Activated naive CD4-positive, alpha-beta T cell treated with anti-CD3 and anti-CD28 coated beads, Interleukin-2, amount 10 ng/mL, durations not matched to agents 7 days and 5 days (primary cell): ENCODE measurements at places on chromosomes 4 and X.

GRCh38 chr4:10461850-10462400, 4.7 kb upstream of the ZNF518B start:
- peaks cover 28% of the 10 kb centered on the region for H3K4me1 ChIP-seq
- H3K36me3 ChIP-seq: peaks cover 4% of the 10 kb centered on the region
- no peak for DNase-seq
- peak overlapping the region; percentile 65 for H3K4me3 ChIP-seq

DNA sequence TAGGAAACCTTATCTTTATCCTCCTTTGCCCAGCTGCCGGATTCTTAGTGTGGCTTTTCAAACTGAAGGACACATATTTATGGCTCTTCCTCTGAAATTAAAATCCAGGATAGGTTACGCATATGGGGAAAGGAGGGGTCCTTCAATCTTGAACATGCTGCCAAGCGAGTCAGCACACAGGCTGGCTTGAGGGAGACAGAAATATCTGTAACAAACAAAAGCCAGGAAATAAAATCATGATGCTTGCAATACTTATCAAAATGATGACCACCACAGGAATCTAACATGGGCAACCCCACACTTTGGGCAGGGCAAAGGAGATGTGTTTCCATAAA, 196.4 kb upstream of the LDB2 start:
- H3K36me3 ChIP-seq: no peaks in the 10 kb centered on the region
- no peak for DNase-seq
- H3K4me3 ChIP-seq: no peak overlapping the region
- no peak overlapping the region for H3K27ac ChIP-seq

GRCh38 chr4:125155251-125155650, 159.5 kb upstream of the FAT4 start:
- no peaks in the 10 kb centered on the region for H3K36me3 ChIP-seq
- H3K4me1 ChIP-seq: no peaks in the 10 kb centered on the region
- DNase-seq: no peak
- no peaks in the 10 kb centered on the region for H3K27me3 ChIP-seq

DNA sequence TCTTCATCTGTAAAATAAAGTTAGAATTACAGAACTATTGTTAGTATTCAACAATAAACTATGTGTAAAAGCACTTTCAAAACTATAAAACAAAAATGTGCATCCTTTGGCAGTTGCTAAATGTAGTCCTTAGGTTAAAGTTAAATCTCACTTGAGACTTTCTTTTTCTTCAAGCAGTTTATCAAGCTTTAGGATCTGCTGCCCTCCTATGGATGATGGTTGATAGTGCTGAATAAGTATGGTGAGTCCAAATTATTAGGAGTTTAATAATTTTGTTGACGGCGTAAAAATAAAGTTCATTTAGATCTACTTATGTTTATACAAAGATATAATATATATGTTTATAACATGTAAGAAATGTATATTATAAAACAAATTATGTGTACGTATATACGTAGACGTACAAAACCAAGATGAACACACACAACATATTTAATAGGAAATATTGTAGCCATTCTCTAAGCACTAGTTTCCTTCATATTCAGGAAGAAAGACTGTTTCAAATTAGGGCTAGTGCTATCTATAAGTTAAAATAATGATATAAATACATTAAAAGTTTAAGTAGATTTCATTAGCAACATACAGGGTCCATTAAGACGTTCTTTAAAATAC, 22.3 kb downstream of the UGT2A2 start:
- H3K27me3 ChIP-seq: no peaks in the 10 kb centered on the region
- no peaks in the 10 kb centered on the region for H3K36me3 ChIP-seq
- no peak overlapping the region for H3K27ac ChIP-seq
- H3K4me3 ChIP-seq: no peak overlapping the region
- no peak for DNase-seq

- H3K27me3 ChIP-seq: no peaks in the 10 kb centered on the region
- no peak overlapping the region for H3K4me3 ChIP-seq
- no peak for DNase-seq
- H3K36me3 ChIP-seq: peaks cover 16% of the 10 kb centered on the region
- peaks cover 6% of the 10 kb centered on the region for H3K4me1 ChIP-seq
Observed at GRCh38 chr4:107691378-107691777, 28.7 kb downstream of the PAPSS1 start.

DNA sequence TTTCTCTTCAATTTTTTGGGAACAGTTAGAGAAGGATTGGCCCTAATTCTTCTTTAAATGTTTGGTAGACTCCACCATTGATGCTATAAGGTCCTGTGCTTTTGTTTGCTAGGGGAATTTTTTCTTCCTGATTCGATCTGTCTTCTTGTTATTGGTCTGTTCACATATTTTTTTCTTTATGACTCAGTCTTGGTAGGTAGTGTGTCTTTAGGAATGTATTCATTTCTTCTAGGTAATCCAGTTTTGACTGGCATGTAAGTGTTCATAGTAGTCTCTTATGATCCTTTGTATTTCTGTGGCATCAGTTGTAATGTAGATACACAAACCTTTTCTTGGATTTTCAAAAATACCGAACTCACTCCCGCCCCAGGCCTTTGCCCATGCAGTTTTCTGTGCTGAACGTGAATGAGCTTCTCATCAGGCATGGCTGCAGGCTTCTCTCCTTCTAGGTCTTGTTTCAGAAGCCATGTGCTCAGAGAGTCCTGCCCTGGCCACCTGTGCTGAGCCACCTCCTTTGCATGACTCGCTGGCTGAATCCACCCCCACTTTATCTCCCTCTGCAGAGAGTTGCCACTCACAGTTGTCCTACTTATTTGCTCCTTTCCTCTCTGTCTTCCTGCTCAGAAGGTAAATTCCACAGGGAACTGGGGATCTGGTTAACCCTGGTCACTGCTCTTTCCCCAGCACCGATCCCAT, 67.0 kb downstream of the STK32B start:
- H3K4me3 ChIP-seq: no peak overlapping the region
- DNase-seq: no peak
- no peaks in the 10 kb centered on the region for H3K27me3 ChIP-seq
- no peaks in the 10 kb centered on the region for H3K4me1 ChIP-seq
- H3K27ac ChIP-seq: no peak overlapping the region
- H3K36me3 ChIP-seq: no peaks in the 10 kb centered on the region

DNA sequence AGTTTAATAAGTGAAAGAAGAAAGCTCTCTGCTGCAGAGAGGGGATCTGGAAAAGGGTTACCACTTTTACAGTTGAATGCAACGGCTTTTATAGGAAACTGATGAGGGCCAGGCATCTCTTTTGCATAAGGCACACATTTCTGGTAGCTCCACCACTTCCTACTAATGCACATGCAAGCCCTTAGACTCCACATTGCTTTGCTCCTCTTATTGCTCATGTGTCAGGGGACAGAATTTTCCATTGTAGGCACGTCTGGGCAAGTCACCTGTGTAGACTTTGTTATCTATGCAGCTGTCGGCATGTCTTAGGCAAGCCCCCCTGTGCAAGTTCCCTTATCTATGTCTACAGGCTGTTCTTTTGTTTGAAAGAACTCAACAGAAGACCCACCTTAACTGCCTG, 294.6 kb upstream of the STS start:
- no peaks in the 10 kb centered on the region for H3K4me1 ChIP-seq
- DNase-seq: no peak
- no peaks in the 10 kb centered on the region for H3K36me3 ChIP-seq
- no peaks in the 10 kb centered on the region for H3K27me3 ChIP-seq

DNA sequence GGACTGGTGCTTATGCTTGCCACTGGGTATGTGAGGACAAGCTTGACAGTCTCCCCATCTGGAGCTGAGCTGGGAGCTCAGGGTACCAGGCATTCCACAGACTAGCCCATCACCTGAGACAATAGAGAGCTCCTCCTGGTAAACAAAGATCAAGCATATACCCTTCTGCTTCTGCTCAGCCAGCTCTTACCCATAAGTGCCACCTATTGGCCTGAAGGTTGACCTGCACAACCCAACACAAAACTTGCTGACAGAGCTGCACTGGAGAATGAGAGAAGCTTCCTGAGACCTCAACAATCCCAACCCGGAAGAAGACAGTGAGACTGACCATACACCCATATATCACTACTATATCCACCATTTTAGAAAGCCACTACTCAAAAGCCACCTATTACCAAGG, 1049.2 kb upstream of the INTU start:
- H3K27ac ChIP-seq: no peak overlapping the region
- no peaks in the 10 kb centered on the region for H3K27me3 ChIP-seq
- no peak overlapping the region for H3K4me3 ChIP-seq
- no peaks in the 10 kb centered on the region for H3K4me1 ChIP-seq

DNA sequence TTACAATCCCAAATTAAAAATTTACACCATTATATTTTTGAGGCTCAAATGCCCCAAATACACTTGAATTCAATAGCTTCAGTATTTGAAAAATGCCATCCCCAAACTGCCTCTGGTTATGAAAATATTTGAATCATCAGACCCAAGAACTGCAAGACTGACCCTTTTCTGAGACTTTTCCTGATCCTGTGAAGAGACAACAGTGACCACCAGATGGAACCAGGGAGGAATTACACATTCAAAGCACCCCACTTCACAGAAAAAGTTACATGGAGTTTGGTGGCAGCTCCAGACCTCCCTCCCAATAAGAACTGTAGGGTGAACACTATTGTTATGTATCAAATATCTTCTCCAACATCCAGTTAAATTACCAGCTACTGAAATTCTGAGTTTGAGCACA, 44.0 kb upstream of the SCD5 start:
- H3K27ac ChIP-seq: no peak overlapping the region
- DNase-seq: no peak
- no peaks in the 10 kb centered on the region for H3K27me3 ChIP-seq
- no peaks in the 10 kb centered on the region for H3K4me1 ChIP-seq

DNA sequence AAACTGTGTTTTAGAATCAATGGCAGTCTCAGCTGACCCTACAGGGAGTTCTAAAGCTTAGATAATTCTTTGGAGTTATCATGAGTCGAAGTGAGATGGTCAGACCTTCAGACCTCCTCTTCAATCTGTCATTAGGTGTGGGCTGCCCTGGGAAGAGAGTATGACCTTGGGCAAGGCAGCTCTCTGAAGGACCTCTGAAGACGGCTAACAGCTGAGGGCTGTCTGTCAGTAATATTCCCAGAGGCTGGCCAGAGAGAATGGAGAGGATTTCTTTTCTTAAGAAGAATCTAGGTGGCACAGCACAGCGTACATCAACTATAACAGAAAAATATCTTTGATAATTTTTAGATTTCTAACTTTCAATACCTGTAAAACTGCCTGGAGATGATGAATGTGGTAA, 379.4 kb downstream of the ZNF674 start:
- no peaks in the 10 kb centered on the region for H3K4me1 ChIP-seq
- H3K36me3 ChIP-seq: no peaks in the 10 kb centered on the region
- DNase-seq: no peak
- H3K4me3 ChIP-seq: no peak overlapping the region

- DNase-seq: no peak
- no peaks in the 10 kb centered on the region for H3K27me3 ChIP-seq
- H3K36me3 ChIP-seq: no peaks in the 10 kb centered on the region
- no peaks in the 10 kb centered on the region for H3K4me1 ChIP-seq
Observed at GRCh38 chrX:121570072-121570841, 522.8 kb downstream of the GLUD2 start.

DNA sequence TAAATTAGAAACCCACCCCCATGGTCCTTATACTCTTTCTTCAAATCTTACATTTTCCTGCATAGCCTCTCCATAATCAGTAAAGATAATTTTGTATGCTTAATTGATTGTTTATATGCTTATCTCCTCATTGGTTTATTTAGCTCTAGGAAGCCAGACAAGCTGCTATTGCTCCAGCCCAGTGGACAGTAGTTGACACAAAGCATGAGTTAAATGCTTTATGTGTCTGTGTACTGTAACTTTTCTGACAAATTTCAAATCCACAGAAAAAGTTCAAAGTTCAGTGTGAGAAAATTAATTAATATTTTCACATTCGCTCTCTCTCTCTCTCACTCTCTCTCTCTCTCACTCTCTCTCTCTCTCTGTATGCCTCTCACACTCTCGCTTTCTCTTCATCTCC, 181.7 kb downstream of the GABRB1 start:
- no peak overlapping the region for H3K27ac ChIP-seq
- H3K27me3 ChIP-seq: no peaks in the 10 kb centered on the region
- no peak overlapping the region for H3K4me3 ChIP-seq
- no peak for DNase-seq
- no peaks in the 10 kb centered on the region for H3K36me3 ChIP-seq

- peaks cover 31% of the 10 kb centered on the region for H3K36me3 ChIP-seq
- H3K4me3 ChIP-seq: no peak overlapping the region
- DNase-seq: no peak
- no peak overlapping the region for H3K27ac ChIP-seq
- H3K27me3 ChIP-seq: no peaks in the 10 kb centered on the region
- H3K4me1 ChIP-seq: peaks cover 33% of the 10 kb centered on the region
Observed at GRCh38 chrX:135346975-135347374, 37.7 kb downstream of the ETDC start.

DNA sequence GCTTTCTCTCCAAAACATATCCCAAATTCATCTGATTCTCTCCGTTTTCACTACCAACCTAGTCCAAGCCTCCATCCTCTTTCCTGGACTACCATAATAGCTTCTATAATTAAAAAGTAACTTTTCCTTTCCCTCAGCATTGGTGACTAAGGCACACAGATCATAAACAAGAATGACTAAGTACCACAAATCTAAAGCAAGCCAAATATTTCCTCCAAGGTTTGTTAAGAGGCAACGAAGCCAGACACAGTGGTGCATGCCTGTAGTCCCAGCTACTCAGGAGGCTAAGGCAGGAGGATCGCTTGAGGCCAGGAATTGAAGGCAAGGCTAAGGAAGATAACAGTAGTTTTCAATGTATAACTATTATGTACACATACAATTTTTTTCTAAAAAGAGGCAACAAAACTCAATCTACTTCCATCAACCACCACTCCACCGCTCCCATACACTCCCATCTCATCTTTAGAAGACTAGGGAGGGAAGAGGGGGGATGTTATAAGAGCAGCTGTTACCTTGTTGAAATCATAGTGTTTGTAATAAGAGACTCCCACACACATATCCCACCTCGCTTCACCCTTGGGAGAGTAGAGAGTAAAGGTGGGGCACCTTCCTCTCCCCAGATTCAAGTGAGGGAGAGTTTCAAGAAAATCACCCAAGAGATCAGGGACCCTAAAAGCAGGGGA, 4.2 kb upstream of the JCHAIN start:
- no peak overlapping the region for H3K27ac ChIP-seq
- DNase-seq: no peak
- peaks cover 4% of the 10 kb centered on the region for H3K36me3 ChIP-seq

GRCh38 chr4:10521424-10521823, 64.2 kb upstream of the ZNF518B start:
- no peaks in the 10 kb centered on the region for H3K36me3 ChIP-seq
- no peak overlapping the region for H3K27ac ChIP-seq
- H3K4me1 ChIP-seq: no peaks in the 10 kb centered on the region
- H3K4me3 ChIP-seq: no peak overlapping the region
- DNase-seq: no peak

- no peaks in the 10 kb centered on the region for H3K27me3 ChIP-seq
- no peak overlapping the region for H3K4me3 ChIP-seq
- no peaks in the 10 kb centered on the region for H3K4me1 ChIP-seq
- H3K27ac ChIP-seq: no peak overlapping the region
- DNase-seq: no peak
Observed at GRCh38 chrX:96394598-96394997, 290.0 kb upstream of the DIAPH2 start.
